NCI-H69 (cell line): ENCODE measurements at places on chromosomes 2 and 18.

GRCh38 chr2:12623051-12623450 lies 93.7 kb upstream of the TRIB2 start:
- no peak for DNase-seq

DNA sequence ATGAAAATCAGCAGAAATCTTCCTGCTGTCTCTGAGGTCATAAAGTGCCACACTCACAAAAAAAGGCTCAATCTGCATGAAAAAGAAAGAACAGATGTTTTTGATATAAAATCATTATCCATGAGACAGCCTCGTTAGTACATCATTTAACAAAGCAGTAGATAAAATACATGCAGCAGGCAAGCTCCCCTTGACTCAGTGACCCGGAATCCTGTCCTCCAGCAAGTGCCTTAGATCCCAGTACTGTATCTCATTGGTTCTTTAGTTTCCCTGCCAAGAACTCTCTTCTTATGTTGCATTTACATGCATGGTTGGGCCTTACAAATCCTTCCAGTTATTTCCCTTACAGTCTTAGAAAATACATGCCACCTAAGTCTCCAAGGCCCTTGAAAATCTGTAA lies 148.9 kb upstream of the CCDC195 start:
- DNase-seq, result no peak

- DNase-seq, result no peak
These were observed 201.4 kb downstream of the TCF4 start for GRCh38 chr18:55386545-55386944.

DNA sequence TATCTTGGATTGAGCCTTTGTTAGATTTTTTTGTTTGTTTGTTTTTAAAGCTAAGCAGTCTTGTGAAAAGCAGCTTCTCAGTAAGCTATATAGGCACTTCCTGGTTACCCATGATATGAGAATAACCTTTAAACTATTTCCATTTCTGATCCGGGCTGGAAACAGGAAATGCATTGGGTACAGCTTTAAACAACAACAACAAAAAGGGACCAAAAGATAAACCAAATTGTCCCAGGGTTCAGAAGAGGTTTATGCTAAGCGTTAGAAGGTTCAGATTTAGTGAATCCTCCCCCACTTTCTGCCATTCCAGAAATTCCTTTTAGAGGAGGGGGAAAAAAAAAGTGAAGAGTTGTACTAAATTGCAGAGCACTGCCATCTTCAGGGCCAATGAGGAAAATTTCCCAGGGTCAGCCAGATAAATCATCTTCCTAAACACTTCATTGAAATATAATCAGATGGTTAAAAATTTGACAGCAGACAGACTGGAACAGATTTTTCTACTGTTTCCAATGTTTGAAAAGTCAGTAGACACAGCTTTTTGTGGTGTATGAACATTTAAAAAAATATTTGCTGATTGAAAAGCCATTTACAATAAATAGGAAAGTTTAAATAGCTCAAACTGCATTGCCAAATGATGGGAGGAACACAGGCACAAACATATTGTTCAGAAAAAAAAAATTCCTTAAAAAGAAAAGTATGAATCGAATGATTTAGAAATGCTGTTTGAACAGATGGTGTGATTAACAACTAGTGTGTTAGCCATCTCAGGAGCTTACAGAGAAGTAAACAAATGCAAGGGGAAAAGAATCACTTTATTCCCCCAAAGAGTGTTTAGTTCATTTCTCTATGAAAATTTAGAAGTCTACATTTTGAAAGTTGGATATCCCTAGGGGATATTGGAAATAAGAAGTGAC lies 189.9 kb upstream of the TANK start:
- DNase-seq, result peak; percentile 31

- DNase-seq, result no peak
These were observed 31.2 kb downstream of the ITGB6 start for GRCh38 chr2:160168878-160169277.

- DNase-seq, result no peak
These were observed 5.1 kb downstream of the SMIM21 start for GRCh38 chr18:75422341-75422910.

- peak; percentile 79 for DNase-seq
These were observed 896 bp upstream of the ASXL3 start for GRCh38 chr18:33576999-33577646.

DNA sequence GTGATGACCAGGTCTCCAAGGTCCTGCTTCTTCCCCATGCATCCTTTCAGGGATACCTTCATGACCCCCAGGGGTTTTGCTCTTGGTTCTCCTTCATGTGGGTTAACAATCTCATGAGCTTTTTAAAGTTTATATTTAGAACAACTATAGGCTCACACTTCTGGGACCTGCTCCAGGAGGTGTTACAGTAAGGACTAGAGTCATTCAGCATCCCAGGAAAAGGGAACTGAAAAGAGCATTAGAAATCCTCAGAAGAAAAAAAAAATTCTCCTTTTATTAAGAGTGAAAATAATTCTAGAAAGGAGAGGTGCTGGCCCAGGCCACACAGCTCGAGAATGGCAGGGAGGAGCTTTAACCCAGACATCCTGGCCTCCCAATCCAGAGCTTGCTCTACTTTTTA lies 66.5 kb downstream of the SETBP1 start:
- no peak for DNase-seq

DNA sequence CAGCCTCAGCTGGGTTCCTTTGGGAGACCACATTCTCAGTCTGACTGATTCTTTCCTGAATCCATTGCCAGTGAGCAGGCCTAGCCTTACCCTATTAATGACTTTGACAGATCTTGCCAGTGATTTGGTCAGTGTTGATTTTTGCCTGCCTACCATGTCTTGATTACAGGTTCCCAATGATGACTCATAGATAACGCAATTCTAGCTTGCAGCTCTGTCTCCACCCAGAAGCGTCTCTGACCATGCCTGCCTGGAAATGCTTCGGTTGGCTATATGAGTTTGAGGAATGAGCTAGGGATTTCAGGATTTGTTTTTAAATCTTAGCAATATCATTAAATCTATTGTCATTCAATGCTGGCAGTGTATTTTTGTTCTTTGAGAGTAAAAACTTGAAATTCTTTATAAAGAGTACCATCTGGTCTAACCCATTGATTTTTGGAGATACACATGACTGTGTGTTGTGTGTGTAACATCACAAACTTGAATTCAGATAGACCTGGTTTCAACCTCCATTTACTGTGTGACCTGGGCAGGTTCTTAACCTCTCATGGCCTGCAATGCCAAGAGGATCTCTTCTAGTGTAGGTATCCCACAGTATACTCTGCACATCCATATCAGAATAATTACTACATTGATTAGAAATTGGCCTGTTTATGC lies 57.0 kb downstream of the CCDC150 start:
- DNase-seq, result peak; percentile 91

GRCh38 chr2:211055438-211055837 lies 499.0 kb downstream of the CPS1 start:
- peak; percentile 42 for DNase-seq

DNA sequence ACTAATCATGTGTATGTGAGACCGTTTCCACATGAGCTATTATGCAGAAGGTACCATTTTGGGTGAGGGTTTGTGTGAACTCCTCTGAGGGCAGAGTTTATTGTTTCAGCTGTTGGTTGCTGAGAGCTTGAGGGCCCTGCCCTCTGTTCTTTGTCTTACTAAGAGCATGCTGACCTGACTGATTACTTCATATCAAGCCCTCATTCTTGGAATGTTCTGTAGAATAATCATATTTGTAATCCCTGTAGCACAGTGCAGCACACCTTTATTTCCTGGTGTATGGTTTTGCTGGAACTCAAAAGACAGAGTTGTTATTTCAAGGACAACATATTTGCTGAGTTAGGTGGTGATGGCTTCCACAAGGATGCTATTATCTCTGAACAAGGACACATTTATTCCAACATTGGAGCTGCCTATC lies 118.5 kb downstream of the GALNT3 start:
- no peak for DNase-seq

DNA sequence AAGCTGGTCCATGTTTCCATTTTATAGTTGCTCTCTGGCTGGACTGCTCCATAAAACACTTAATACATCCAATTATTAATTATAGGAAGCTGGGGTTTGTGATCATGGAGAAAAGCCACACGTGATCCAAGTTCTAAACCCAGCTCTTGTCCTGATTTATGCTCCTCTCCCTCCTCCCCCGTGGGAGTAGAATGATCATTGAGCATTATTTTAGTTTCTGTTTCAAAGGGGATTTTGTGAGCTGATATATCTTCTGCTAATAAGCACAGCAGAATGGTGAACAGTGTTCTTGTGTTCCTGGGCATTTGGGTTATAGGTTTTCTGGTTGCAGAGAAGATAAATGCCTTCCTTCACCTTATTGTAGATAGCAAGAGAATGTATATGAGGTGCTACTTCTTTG lies 135.7 kb upstream of the TMEM200C start:
- DNase-seq, result no peak

GRCh38 chr2:173161040-173161439 lies 85.4 kb downstream of the MAP3K20 start:
- no peak for DNase-seq

- no peak for DNase-seq
These were observed 177.2 kb downstream of the THADA start for GRCh38 chr2:43418680-43419079.

DNA sequence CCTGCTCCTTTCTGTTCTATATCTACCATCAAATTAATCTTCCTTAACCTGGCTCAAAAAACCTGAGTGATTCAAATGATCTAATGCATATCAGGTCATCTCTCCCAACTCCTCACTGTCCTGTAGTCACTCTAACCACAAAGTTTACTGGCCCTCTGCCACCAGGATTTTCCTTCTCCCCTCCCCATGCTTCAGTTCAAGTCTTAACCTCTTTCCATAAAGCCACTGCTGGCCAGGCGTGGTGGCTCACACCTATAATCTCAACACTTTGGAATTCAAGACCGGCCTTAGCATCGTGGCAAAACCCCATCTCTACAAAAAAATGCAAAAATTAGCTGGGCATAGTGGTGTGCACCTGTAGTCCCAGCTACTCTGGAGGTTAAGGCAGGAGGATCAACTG lies 7.5 kb upstream of the SP3 start:
- DNase-seq, result no peak

- peak; percentile 2 for DNase-seq
These were observed 283.6 kb downstream of the DYSF start for GRCh38 chr2:71736986-71737385.

DNA sequence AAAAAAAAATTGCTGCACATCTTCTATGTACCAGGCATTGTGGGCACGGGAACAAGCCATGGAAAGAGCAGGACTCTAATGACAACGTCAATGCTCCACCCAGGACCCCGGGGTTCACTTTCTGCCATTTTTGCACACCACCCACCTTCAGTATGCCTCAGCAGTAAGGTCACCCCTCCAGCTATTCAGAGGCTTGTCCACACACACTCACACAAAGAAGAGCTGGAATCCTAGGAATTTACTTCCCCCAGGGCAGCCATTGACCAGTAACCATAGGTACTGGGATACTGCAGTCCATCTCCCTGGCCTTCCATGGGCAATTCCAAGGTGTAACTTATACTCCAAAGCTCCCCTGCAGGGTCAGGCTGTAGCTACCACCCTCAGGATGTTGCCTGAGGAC lies 170.8 kb downstream of the SUCLG1 start:
- no peak for DNase-seq

DNA sequence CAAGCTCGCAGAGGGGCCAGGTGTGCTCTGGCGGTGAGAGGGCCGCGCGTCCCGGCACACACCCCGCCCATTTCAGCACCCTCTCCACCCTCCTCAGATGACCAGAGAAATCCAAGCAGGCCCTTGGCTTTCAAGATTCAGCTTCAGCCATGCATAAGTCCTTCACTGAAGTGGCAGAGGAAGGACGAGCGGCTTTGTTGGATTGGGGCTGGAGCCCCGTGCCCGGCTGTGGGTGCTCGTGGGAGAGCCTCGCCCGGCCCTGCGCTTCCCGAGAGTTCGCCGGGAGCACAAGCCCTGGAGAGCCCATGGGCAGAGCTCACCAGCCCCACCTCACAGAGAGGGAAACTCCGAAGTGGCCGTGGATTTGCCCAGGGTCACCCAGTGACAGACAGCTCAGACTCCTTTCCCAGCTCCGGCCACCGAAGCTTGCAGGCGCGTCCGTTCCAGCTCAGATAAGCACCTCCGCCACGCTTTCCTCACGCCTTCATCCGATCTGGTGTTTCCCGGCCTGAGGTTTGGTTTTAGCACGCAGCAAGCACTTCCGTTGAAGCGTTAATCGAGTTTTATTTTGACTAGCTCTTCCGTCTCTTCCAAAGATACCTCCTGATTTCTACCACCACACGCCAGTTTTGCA lies 45.6 kb upstream of the MTCL1 start:
- DNase-seq, result peak; percentile 36

- DNase-seq, result no peak
These were observed 637.2 kb upstream of the ZEB2 start for GRCh38 chr2:145157036-145157675.

GRCh38 chr2:135208016-135208415 lies 155.9 kb downstream of the RAB3GAP1 start:
- DNase-seq, result peak; percentile 52

DNA sequence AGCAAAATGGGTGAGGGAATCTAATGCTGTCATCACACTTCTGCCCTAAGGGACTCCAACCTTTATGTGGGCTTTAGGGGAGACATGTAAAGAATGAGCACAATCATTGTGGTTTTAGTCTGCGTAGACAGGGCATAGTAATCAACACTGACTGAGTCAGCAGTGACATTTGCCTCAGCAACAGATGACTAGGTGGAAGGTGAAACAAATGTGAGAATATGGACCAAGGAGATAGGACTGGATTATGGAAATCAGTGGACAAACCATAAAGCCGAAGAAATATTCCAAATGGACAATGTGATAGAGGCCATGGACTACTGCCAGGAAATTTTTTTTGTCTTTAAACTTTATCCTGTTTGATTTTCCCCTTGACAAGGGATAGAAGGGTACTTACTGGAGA lies 83.9 kb downstream of the PDK1 start:
- DNase-seq, result no peak

DNA sequence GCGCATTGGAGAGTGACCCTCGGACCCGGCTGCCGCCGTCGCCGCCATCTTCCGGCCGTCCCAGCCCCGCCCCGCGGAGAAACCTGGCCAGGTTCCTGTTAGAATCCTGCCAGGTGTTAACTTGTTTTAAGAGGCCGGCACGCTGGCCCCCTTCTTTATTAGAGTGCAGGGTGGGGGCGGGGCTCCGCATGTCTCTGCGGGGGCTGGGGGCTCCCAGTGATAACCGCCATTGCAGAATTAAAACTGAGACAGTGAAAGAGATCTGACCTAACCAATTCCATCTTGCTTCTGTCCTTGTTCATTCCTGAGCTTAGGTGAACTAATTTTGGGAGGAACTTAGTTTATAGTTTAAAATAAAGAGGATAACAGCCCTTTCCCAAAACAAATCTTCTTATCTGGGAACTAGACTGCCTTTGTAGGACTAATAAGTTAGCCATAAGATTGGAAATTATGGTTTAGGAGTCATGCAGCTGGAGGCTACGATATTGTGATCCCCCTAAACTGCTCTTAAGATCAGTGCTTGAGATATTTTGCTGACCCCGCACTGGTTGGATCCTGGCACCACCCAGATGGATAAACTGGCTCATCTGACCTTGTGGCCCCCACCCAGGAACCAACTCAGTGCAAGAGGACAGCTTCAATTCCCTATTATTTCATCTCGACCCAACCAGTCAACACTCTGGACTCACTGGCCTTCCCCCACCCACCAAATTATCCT lies 543 bp upstream of the STARD7 start:
- DNase-seq, result no peak
